Stimulated activated CD8-positive, alpha-beta memory T cell treated with anti-CD3 and anti-CD28 coated beads, Interleukin-2, amount 100 ng/mL, for 48 hours (primary cell): ENCODE measurements at places on chromosomes 6 and 20.

- DNase-seq = no peak
Observed at GRCh38 chr6:22943327-22943726, 374.0 kb downstream of the HDGFL1 start.

- no peak for DNase-seq
Observed at GRCh38 chr6:168972128-168972527, 281.5 kb downstream of the THBS2 start.

- no peak for DNase-seq
Observed at GRCh38 chr6:56250266-56250665, 2.9 kb upstream of the COL21A1 start.

GRCh38 chr6:10756085-10756484, 8.5 kb downstream of the TMEM14B start:
- DNase-seq = no peak

- no peak for DNase-seq
Observed at GRCh38 chr20:10705801-10706459, 32.1 kb upstream of the JAG1 start.

DNA sequence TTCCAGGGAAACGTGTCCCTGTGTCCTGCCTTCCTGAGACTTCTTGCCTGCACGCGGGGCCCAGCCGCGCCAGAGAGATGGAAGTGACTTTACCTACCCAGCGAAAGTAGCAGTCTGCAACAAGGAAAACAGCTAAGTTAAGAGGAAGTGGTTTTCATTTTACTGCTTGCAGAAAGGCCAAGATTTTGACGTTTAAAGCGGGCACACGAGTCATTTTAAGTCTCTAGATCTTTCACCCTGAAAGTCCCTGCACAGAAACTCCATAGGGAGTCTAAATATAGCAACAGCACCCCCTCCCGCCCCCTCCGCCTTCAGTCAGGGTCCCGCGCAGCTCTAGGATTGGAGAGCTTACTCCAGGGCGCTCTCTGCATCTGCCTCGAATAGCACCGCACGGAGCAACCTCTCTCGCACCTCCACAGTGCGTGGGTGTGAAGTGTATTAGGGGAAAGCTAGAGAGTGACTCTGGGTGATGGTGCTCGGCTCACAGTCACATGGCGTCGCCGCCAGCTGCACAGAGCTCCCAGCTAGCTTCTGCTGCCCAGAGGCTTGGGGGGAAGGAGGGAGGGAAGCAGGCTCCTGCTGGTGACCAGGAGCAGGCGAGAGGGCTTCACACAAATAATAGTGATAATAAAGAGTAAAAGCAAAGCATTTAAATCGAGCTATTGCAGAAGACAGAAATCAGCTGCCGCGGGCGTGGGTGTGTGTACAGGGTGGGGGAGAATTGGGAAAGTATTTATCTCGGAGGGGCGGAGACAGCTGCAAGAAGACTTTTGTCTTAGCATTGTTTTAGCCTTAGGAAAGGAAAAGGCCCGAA, 1.8 kb upstream of the KCNQ5 start:
- peak; percentile 75 for DNase-seq

GRCh38 chr6:150640556-150641209, 41.0 kb downstream of the PLEKHG1 start:
- no peak for DNase-seq

DNA sequence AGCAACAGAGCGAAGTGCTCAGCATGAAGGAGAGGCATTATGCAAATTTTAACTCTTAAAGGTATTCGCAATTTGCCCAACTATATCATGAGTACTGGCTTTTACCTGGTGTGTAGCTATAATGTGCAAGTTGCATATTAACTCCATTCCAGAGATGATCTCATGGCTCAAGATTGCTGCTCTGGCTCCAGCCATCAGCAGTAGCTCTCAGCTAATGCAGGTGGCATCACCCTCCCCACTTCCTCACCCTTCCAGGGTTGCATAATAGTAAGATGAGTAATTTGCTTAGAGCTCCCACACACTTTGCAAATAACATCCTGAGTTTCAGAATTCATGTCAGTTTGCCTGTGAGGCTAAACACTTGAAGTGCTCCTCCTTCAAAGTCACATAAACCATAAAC, 15.9 kb upstream of the PCSK2 start:
- no peak for DNase-seq

DNA sequence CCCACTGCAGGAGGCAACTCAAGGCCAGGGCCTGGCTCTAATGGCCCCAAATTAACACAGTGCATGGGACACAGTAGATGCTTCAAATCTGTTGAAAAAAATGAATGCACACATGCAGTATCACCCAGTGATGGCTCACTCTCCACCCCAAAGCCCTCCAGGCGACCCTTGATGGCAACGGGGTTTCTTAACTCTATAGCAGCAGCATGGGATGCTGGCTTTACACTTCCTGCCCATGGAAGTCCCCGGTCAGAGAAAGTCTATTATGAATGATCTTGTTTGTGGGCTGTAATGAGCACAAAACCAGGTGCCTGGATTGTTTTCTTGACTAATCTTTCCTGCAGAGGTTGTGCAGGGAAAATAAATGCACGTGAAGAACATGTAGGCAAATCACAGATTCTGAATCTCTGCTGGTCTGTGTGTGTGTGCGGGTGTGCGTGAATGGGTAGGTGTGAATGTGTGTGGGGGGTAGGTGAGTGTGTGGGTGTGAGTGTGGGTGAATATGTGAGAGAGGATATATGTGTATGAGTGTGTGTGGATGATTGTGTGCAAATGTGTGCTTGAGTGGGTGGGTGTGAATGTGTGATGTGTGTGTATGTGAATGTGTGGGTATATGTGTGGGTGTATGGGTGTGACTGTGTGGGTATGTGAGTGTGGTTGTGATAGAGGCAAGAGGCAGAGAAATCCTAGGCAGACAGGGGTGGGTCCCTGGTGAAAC, 60.1 kb upstream of the MLN start:
- DNase-seq = no peak

- no peak for DNase-seq
Observed at GRCh38 chr6:166830185-166830890, 126.0 kb downstream of the RNASET2 start.

GRCh38 chr6:129105035-129105434, 222.1 kb downstream of the LAMA2 start:
- no peak for DNase-seq

- peak; percentile 27 for DNase-seq
Observed at GRCh38 chr6:129567374-129567773, 142.6 kb downstream of the ARHGAP18 start.

GRCh38 chr6:10662742-10663141, 31.7 kb downstream of the C6orf52 start:
- DNase-seq = no peak

DNA sequence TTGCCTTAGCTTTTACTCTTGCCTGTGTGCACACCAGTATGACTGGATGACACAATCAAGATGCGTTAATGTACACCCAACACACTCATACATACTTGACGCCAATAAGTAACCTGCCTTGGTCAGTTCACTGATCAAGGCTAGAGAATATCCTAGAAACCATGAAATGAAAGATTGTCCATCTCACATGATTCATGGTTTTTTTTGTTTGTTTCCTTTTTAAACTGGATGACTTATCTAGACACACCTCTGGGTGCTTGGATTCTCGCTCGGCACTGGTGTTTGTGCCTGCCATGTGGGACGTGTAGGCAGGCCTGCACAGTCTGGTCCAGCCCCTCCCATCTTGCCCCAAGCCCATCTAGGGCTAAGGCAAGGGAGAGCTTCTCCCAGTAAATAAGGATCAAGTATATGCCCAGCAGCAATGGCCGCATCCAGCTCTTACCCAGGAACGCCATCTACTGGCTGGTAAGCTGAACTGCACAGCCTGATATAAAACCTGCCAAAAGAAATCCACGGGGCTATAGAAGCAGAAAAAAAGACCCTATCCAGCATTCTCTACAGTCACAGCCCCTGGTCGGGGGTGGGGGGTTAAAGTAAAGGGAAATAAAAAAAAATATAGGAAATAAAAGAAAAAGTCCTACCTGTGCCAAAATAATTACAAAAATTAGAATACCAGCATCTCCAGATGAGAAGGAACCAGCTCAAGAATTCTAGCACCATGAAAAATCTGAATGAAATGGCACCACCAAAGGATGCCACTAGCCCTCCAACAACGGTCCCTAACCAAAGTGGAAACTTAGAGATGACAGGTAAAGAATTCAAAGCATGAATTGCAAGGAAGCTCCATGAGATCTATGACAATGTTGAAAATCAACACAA, 73.3 kb downstream of the OTOR start:
- DNase-seq = no peak

GRCh38 chr6:108581237-108581931, 20.7 kb downstream of the FOXO3 start:
- DNase-seq = no peak
